ENCODE measurements at places on chromosomes 13 and 19.

DNA sequence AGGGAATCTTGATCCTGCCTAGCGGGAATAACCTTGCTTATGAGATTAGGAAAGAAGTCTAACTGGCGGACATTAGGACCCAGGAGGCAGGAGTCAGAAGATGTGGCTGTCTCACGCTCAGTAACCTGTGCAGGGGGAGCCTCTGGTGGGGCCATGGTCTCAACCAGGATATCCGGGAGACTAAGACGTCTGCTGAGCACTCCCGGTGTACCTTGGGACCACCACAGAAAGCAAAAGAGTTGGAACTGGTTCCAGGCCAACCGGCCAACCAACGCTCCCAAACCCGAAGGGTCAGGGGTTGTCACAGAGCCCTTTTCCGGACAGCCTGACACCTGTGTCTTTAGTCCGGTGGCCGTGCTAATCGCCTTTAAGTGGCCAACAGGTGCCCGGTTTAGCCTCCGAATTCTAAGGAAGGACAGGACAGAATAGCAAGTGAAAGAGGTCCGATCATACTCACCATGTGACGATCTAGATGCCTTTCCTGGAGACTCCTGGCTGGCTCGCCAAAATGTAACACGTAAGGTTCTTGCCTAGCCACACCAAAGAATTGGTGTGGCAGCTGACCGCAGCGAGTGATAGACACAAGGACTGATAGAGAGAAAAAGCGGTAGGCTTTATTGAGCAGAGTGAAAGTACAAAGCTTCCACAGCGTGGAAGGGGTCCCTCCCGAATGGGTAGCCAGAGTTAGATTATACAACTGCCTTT lies 103.9 kb upstream of the DIAPH3 start:
- no peak for DNase-seq

DNA sequence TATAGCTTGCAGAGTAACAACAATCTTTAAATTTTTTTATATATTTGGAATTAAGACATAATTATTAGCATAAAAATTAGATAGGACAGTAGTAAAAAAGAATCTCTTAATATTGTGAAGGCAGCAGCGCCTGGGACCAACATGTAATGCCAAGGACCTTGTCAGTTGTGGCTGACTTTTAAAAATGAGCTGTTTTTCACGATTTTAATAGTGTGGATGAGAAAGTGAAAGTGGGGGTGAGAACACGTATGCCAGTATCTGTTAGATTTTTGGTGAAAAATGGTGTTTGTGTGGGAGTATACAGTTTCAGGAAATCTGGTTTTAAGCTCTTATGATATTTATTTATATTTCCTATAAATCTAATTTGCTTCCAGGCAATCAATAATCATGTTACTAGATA lies 125.2 kb downstream of the LMO7 start:
- DNase-seq, result no peak

DNA sequence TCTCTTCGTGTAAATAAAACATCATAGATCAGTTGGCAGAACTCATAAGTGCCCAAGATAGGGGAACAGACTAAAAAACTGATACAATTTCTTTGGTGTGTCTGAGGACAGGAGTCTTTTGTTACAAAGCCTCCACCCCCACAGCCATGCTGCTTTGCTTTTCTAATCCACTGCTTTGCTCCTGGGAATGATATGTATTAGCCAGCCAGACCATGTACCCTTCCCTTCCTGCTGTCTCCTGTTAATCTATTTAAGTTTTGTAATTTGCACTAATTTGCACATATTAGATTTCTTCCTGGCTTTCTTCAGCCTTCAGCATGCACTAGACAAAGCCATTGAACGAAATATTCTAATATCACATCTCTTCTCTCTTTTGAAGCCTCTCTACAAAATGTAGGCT lies 130.5 kb downstream of the MAB21L1 start:
- DNase-seq, result no peak

- DNase-seq, result no peak
Observed at GRCh38 chr19:2252797-2253105, 3.5 kb downstream of the JSRP1 start.

GRCh38 chr19:13723206-13723605 lies 41.1 kb upstream of the MRI1 start:
- no peak for DNase-seq

DNA sequence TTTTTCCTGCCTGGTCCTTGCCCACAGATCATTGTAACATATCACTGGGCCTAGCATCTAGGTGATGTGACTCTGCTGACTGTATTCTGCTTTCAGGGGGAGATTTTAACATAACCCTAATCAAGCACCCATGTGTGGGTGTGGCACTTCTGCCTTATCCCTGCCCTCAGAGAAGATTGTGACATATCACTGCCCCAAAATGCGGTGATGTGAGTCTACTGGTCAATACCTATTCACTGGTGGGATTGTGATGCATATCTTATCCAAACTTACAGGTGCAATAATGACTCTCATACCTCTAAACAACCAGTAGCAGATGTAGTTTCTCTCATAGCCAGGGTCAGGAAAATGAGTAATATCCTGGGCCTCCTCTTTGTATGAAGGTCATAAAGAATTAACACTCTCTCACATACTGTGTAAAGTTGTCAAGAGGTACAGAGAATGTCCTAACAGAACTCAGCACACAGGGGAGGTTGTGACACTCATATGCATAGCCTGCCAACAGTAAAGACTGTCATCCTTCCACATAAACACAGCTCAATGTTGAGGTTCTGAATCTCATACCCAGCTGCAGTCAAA lies 12.1 kb upstream of the ZNF681 start:
- no peak for DNase-seq

DNA sequence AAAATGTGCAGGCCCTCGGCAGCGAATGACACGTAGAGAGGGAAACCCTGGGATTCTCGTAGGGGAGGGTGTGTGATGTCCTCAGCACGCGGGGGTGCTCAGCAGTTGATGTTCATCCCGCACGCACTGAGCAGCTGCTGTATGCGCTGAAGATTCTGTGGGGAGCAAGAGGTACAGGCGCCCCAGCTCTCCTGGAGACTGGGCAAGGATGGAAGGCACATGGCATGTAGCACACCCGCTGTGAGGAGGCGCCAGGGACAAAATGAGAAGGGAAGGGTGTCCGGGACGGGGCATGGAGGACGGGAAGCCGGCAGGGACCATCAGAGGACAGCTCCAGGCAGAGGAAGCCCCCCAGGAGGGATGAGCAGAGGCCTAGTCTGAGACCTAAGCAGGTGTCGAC lies 15.4 kb downstream of the ATP11A start:
- DNase-seq, result no peak

DNA sequence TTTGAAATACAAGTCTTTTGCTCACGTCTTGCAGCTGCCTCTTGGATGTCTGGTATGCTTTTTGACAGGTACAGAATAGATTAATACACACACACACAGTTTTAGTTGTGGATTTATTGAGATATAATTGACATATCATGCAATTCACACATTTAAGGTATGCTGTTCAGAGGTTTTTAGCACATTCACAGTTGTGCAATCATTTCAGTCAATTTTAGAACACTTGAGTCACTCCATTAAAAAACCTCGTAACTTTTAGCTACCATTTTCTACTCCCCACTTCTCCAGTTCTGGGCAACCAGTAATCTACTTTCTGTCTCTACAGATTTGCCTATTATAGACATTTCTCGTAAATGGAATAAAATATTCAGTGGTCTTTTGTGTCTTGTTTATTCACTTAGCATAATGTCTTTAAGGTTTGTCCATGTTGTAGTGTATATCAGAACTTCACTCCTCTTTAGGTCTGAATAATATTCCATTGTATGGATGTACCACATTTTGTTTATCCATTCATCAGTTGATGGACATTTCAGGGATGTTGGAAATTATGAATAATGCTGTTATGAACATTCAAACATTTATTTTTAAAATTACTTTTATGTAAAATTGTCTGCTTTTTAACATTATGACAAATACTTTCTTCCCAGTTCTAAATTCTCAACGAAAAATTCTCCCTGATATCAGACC lies 2.5 kb upstream of the ZMYM2 start:
- DNase-seq, result no peak

DNA sequence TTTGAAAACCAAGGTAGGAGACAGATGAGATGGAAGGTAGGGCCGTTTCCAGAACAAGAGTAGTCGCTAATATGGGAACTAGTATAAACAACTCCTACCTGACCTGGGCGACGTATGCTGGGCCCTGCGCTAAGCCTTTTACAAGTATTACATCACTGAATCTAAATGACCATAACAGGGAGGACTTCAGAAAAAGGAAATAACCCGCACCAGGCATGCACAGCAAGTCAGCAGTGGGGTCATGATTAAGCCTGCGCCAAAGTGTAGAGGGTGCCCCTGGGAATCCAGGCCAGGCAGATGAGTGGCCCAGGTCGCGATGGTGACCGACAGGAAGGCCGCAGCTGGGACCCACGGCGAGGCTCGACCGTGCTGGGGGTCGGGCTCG lies 613 bp downstream of the ATP13A1 start:
- DNase-seq, result no peak

GRCh38 chr19:13190781-13191540 lies 40.8 kb downstream of the IER2 start:
- DNase-seq, result no peak

DNA sequence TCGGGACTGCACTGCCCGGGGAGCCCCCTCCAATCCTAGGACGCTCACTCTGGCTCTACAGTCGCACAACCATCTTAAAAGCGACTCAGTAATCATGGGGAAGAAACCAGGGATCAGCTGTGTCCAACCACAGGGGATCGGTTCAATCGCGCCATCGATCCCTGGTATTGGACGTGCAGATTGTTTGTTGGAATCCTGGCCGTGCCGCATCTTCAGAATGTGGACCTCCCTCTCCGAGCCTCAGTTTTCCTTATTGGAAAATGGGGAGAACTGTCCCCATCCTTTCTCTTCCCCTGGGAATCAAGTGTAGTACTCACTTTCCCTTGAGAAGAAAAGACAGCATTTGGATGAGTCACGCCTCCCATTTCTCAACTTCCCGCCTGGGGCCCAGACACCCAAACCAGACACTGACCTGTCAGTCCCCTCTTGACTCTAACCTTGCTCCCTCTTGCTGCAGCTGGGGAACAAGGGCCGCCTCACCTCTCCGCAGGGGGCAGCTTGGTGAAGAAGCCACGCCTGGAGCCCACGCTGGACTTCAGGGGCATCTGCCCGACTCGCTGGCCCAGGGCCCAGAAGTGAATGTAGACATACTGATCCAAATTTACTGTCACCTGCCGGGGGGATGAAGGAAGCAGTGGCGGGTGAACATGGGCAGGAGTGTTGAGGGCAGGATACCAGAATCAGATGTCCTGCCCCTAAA lies 17.6 kb downstream of the EMP3 start:
- DNase-seq, result no peak

GRCh38 chr19:47651132-47651531 lies 42.2 kb downstream of the BICRA start:
- no peak for DNase-seq

GRCh38 chr13:91052876-91053275 lies 294.6 kb upstream of the MIR17HG start:
- DNase-seq, result no peak

DNA sequence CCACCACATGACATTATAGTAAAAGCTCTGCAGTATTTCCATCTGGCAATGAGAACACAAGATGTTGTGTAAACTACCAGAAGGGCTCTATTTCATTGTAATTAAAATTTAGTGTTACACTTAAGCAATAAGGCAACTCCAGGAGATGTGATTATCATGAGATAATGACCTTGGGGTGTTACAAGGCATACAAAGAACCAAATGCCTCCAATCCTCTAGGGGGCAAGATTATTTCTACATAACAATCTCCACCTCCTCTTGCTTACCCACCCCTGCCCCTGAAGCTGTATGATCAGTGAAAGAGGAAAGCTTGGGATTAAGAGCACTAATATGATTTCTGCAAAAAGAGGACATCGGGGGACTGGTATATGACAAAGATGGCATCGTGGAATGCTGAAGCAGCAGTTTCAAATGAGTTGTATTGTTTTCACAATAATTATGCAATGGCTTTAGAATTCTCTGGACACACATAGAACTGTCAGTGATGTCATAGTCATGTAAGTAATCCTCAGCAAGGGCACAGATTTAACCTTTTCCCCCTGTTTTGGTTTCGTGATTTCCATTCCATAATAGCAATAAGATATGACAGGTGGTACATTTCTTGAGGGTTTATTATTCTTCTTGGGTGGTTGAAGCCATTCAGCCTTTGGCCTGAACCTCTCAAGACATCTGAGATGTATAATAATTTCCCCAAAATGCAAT lies 295.3 kb downstream of the MZT1 start:
- no peak for DNase-seq

- DNase-seq, result no peak
Observed at GRCh38 chr13:100045355-100045754, 43.5 kb upstream of the PCCA start.

All from activated CD4-positive, alpha-beta T cell treated with anti-CD3 and anti-CD28 coated beads for 24 hours (primary cell).